ENCODE measurements at places on chromosomes 12 and 14.

GRCh38 chr14:80977221-80977620 lies 21.8 kb downstream of the TSHR start:
- DNase-seq: no peak

DNA sequence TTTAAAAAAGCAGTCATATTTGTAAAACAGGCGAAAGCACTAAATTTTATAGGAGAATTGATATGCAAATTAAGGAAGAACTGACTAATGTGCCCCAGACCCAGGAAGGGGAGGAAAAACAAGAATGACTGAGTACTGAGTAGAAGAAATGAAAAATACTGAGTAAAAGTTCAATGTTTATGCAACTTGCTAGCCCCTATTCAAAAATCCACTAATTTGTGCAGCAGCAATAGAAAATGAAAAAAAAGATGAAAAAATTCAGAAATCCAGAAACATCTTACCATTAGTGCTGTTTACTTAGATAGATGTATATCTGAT lies 6.1 kb downstream of the CHD8 start:
- DNase-seq: no peak

GRCh38 chr14:65261425-65261920 lies 151.1 kb upstream of the FUT8 start:
- DNase-seq: no peak

GRCh38 chr12:114894076-114894475 lies 210.1 kb upstream of the TBX3 start:
- DNase-seq: no peak
